Stimulated activated CD4-positive, alpha-beta T cell treated with anti-CD3 and anti-CD28 coated beads, Interleukin-12 subunit alpha, Interleukin-12 subunit beta, amount 100 ng/mL, for 48 hours (primary cell): ENCODE measurements at places on chromosomes 7 and 10.

DNA sequence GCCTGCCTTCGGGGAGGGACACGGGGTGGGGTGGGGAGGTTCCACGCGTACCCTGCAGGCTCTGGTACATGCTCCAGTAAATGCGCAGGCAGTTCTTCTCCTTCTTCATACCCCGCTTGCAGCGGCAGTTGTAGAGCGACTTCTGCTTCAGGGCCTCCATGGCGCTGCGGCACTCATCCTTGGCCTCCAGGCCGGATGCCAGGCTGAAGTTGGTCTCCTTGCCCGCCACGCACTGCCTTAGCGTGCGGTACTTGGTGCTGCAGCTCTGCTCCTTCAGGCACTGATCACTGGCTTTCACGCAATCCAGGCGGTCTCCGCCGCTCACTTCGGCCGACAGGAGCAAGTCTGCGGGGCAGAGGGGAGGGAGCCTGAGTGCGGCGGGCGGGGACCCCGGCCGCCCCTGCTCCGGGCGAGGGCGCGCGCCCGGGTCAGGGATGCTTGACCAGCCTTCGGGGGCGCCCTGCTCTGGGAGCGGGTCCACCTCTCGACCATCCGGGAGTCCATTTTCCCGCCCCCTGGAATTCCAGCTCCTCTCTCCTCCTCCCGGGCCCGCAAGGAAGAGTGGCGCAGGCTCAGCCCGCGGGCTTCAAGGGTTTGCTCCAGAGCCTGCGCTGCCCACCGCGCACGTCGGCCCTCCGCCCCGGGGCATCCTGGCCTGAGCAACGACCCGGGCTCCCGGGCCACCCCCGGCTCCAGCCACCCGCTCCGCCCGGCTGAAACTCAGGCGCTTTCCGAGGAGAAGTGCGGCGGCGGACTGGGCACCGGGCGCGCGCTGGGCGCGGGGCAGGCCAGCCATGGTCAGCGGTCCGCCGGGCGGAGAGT is 2.0 kb downstream of the GFRA1 start:
- no peak for DNase-seq

DNA sequence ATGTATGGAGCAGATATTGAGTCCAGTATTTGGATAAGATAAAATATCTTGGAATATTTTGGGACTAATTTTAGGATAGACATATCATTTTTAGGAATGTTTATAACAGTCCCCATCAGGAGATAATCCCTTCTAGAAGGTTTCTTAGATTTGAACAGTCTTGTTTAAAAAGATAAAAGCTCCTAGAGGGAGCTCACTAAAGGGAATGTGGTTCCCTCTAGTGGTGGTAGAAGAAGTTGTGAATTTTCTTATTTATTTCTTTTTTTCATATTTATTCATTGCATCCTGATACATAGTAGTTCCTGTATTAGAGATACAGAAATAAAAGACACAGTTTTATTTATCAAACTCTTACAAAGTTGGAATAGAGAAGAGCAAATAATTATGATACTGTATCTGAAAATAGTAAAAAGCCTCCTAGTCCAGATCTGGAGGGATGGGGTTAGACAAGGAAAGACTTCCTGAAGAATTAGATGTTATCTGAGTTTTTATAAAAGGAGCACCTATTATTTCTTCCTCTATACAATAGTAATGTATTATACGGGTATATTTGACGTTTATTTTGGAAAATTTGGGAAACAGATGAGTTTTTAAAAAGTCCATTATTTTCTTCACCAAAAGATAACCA is 24.5 kb upstream of the KLF14 start:
- DNase-seq: no peak

- DNase-seq: no peak
Observed at GRCh38 chr10:113047151-113047550, 97.1 kb downstream of the TCF7L2 start.

GRCh38 chr7:150567169-150567568 is at the start of gene GIMAP4:
GIMAP4 (plus strand) TSS chr7:150567390; CDS start chr7:150569902, 2,512 bp downstream.
- no peak for DNase-seq

- no peak for DNase-seq
Observed at GRCh38 chr10:34649385-34649784, 165.7 kb downstream of the PARD3 start.

DNA sequence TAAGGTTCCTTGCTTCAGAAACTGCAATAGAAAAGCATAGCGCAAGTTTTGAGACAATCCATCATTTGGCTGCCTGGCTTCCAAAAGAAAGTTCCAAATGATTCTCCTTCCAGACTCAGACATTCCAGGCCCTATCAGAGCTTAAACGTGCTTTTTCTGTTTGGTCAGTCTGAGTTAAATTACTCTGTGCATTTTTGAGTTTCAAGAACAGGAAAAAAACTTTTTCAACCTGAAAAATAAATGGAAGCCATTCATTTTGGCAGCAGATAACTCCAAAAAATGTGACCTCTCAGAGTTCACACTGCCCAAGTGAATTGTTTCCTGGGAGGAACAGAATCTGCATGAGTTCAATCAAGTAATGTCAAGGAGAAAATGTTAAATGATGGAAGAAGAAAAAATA is 354.2 kb downstream of the CXCL12 start:
- no peak for DNase-seq

DNA sequence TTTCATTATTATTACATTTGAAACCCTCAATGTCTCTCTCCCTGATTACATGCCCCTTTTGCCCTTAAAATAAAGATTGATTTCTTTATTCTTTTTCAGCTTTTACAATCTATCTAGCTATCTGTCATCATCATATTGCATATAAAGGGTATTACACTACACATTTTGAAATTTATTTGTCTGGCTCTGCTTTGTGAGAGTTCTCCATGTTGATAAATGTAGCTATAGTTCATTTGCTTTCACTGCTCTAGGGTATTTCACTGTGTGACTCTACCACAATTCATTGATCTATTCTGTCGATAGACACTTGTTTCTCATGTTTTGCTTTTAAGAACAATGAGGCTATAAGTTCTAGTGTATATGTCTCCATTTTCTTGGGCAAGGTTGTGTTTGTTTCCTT is 25.6 kb downstream of the CDK1 start:
- no peak for DNase-seq

DNA sequence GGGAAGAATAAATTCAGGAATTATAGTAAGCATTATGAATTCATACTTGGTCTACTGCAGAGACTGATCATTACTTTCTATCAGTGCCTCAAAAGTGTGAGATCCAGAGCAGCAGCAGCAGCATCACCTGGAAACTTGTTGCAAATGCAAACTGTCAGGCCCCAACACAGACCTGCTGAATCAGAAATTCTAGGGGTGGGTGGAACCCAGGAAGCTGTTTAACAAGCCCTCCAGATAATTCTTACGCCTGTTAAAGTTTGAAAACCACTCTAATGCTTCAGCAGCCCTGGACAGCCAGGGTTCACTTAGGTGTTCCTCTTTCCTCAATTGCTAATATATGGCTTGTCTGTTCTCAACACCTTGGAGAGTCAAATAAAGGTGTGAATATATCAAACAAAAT is 19.5 kb downstream of the CACUL1 start:
- DNase-seq: no peak

- no peak for DNase-seq
Observed at GRCh38 chr10:45136256-45136655, 135.5 kb downstream of the ZNF22 start.

GRCh38 chr7:140326116-140326928 is 72.0 kb downstream of the SLC37A3 start:
- DNase-seq: peak; percentile 23

- DNase-seq: no peak
Observed at GRCh38 chr7:93779115-93779514, 111.4 kb downstream of the TFPI2 start.
